Naive B cell (primary cell): ENCODE measurements at places on chromosomes 3 and 15. TPM values are rescaled to one million over a fixed set of nuclear protein-coding genes. Genes with fewer than 3 reads are reported as not detected.

CD200 gene
- polyA plus RNA-seq: 209 TPM

GABRR3 gene
- not detected for polyA plus RNA-seq

CCR8 gene
- not detected for polyA plus RNA-seq

AHSG gene
- polyA plus RNA-seq: not detected

IL17RB gene
- 0.27 TPM for polyA plus RNA-seq

NOX5 gene
- not detected for polyA plus RNA-seq

SCAANT1 gene
- not detected for polyA plus RNA-seq

GNAT1 gene
- not detected for polyA plus RNA-seq

ANKUB1 gene
- not detected for polyA plus RNA-seq

SMAD3 gene
- polyA plus RNA-seq: 34.7 TPM

SHC4 gene
- not detected for polyA plus RNA-seq

TMEM266 gene
- not detected for polyA plus RNA-seq

ITIH1 gene
- not detected for polyA plus RNA-seq

SLC2A2 gene
- polyA plus RNA-seq: not detected

ACP3 gene
- not detected for polyA plus RNA-seq

GOLGA8N gene
- polyA plus RNA-seq: not detected

MYD88 gene
- 82.4 TPM for polyA plus RNA-seq

P2RY14 gene
- 60.3 TPM for polyA plus RNA-seq

AGTR1 gene
- not detected for polyA plus RNA-seq

MAPKBP1 gene
- polyA plus RNA-seq: 5.5 TPM

GP5 gene
- not detected for polyA plus RNA-seq

ERICH6 gene
- 0.58 TPM for polyA plus RNA-seq

SPPL2A gene
- 84.2 TPM for polyA plus RNA-seq

TTC21A gene
- 3.8 TPM for polyA plus RNA-seq

FOXB1 gene
- not detected for polyA plus RNA-seq

GPR160 gene
- 58.1 TPM for polyA plus RNA-seq

ATP13A4 gene
- not detected for polyA plus RNA-seq

GOLGA8R gene
- polyA plus RNA-seq: 0.37 TPM

CPNE9 gene
- polyA plus RNA-seq: not detected

LAMB2 gene
- not detected for polyA plus RNA-seq

UCN2 gene
- polyA plus RNA-seq: not detected

CHL1 gene
- 9.8 TPM for polyA plus RNA-seq

CFAP100 gene
- polyA plus RNA-seq: not detected

IL16 gene
- 315 TPM for polyA plus RNA-seq

ARGFX gene
- not detected for polyA plus RNA-seq

SRGAP3 gene
- polyA plus RNA-seq: 0.87 TPM

MAP3K13 gene
- polyA plus RNA-seq: 56.8 TPM

SPINK8 gene
- polyA plus RNA-seq: not detected

ZMAT3 gene
- 16.1 TPM for polyA plus RNA-seq

SPESP1 gene
- 0.33 TPM for polyA plus RNA-seq

B3GALNT1 gene
- 1.0 TPM for polyA plus RNA-seq

KLHL40 gene
- polyA plus RNA-seq: not detected

SGO1 gene
- polyA plus RNA-seq: 11.5 TPM
